Endothelial cell of umbilical vein (primary cell): ENCODE measurements at places on chromosomes 5 and 9.
A peak's percentile ranks its signal among the peaks of the same experiment; 100 is the strongest.

DNA sequence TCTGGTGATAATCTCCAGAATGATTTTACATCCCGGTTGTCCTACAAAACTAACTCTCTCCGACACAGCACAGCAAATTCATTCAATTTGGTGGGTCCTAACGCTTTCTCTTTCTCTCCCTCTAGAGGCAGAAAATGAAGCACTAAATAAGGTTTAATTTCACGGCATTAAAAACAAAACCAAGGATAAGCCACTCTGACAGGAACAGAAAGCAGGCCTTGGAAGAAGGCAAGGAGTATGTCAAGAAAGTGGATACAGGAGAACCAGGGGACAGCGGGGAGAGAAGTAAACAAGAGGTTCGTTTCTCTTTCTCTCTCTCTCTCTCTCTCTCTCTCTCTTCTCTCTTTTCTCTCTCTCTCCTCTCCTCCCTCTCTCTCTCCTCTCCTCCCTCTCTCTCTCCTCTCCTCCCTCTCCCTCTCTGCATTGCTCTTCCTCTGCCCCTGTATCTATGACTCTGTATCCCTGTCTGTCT lies 49.8 kb downstream of the EBF1 start:
- DNase-seq = peak; percentile 33

DNA sequence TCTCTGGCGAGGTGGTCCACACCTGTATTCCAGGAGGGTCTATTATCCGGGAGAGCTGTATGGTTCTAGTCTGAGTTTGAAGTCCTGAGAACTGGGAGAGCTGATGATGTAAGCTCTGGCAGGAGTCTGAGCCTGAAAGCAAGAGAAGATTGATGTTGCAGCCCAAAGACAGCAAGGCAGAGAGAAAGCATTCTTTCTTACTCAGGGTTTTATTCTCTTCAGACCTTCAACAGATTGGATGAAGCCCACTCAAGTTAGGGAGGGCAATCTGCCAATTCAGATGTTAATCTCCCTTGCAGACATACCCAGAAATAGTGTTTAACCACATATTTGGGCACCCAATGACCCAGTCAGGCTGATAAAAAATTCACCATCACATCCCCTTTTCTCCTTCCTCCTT lies 159.1 kb downstream of the CCDC171 start:
- DNase-seq = no peak

- DNase-seq = no peak
Measured at GRCh38 chr9:87855061-87855460, 27.6 kb upstream of the SPATA31E1 start.

DNA sequence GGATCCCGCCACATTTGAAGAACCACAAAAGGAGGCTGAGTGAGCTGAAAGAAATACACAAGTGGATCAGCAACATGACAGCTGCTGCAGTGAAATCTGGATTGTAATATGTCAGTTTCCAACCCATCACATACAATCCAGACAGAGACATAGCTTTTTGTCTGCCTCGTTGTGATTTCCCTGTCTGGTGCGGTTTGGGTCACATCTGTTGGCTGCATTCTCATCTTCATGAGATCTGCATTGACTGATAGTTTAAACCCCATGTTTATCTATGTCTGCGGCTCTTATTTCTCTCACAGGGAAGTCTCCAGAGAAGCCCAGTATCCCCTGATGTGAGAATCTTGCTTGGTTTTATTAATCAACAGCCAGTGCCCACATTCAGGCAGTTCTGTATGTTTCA lies 403.1 kb upstream of the ZNF608 start:
- no peak for DNase-seq

DNA sequence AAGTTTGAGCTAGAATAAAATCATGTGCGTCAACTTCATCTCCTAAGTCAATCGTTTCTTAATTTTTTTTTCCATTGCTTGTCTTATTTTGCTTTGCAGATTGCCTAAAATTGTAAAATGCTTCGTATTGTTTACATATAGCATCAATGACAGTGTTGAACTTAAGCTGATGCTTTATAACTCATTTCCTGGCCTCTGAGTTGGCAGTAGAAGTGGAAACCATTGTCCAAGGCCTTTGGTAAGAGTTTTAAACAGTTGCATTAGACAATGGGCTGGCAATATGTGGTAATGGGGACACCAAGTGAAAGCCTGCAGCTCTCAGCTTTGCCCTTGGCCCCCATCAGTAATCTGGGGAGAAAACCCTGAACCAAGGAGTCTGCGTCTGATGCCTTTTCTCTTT lies 154.8 kb upstream of the GAS1 start:
- DNase-seq = no peak

DNA sequence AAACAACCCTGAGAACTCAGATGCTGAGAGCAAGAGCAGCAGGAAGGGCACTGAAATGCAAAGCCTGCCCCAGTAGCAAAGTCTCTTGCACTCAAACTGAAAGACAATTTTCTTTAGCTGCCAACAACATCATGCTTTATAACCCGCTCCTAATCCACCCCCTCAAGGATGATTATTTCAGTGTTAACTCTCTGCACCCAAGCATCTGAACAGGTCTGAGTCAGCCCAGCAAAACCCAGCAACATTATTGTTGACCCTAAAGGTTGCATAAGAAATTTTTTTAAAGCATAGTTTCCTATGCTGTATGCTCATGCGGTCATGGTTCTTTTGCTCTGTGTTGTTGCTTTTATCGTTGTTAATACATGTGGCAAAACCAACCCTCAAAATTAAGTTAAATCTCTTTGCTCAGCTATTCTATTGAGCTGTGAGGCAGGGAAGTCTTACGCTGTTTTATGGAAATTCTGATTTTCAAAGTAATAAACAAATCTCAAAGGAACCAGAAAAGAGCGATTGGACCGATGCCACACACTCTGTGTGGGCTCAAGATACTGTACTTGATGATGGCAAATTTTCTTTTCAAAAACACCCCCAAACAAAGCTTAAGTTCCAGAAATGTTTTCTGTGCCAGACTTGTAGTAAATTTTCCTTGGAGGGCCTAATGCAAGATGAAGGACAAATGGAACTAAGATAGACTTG lies 440.6 kb upstream of the MPDZ start:
- DNase-seq = peak; percentile 26

- no peak for DNase-seq
Measured at GRCh38 chr9:121404906-121405305, 34.9 kb upstream of the STOM start.

DNA sequence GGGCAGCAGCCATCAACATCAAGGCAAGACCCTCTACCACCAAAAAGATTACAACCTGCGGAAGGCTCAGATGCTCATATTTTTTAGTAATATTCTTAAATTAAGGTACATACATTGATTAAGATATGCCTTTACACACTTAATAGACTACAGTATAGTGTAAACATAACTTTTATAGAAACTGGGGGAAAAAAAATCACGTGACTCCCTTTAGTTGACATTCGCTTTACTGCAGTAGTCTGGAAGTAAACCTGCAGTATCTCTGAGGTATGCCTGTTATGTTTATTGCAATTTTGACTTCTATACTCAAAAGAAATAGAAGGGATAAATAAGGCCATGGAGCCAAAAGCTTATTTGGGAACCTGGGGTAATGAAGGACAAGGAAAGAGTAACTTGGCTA lies 15.1 kb upstream of the GCNT4 start:
- DNase-seq = no peak
